ENCODE measurements at places on chromosomes 2 and 18.

GRCh38 chr18:75504469-75504868 is 77.0 kb upstream of the SMIM21 start:
- no peak for ATAC-seq

- no peak for ATAC-seq
Observed at GRCh38 chr2:128406736-128407554, 88.3 kb upstream of the HS6ST1 start.

DNA sequence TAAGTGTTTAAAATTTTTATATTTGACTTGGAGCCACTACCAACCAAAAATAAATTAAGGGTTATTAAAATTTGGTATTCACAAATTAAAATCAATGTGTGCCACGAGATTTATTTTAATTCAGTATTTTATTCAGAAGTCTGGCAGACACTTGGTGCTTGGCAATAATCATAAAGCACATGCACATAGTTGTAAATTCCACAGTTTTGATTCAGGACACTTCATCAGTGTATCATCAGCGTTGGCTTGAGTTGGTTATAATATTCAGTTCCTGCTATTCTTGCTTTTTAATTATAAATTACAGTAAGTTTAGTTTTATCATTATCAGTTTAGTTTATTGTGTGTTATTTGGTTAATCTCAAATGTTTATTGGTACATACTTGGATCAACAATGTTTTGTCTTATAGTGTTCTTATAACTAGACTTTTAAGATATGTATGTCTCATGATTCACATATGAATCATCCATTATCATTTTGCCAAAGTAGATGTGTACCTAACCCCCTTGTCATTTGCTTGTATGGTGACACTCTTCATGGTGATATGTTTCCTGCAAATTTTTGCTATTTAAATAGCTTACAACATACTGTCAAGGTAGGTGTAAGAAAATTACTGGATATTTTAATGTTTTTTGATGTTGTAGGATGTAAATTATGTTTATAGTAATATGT is 237.9 kb downstream of the BABAM2 start:
- ATAC-seq = no peak

DNA sequence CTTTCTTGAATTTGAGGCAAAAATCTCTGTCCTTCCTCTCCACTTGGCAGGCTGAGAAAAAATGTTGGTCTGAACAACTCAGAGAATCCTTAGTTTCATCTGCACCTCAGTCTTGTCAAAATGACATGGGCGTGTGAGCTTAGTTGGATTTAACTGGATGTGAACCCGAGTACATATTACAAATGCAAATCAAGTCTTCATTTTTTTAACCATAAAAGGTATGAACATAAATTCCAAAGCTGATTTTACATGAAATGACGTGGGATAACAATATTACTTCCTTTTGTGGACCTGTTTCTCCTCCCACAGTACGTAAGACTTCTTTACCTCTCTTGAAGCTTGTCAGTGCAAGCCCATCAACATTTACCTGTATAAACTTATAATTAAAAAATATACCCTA is 32.6 kb upstream of the RND3 start:
- ATAC-seq = no peak

DNA sequence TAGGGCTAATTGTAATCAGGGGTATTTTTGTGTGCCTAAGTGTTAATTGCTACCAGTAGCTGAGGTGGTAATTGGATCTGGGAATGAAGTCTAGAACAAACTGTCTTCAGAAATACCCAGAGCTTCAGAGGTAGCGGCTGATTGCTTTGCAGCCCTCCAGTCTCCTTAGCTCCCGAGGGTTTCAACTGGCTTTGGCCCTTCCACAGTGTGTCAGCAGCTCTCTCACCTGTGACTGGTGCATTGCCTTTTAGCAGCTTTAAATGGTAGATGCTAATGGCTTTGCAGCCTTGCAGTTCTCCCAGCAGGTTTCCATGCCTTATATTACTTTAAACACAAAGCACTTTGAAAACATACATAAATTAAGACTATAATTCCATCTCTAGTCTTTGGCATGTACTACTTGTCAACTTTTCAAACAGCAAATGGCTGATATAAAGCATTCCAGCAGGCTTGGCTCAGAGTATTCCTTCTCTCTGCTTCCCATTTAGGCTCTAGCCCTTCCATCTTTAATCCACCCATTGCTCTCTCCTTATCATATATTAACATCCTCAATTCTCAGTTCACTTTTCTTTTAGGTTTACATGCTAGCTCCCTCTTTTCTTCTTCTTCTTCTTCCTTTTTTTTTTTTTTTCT is 156.4 kb upstream of the GALNT13 start:
- no peak for ATAC-seq

GRCh38 chr2:233912691-233913423 is 4.3 kb upstream of the TRPM8 start:
- no peak for ATAC-seq

GRCh38 chr2:223269386-223269785 is 217.4 kb downstream of the KCNE4 start:
- ATAC-seq = no peak

GRCh38 chr18:61612517-61612916 is 279.3 kb downstream of the CDH20 start:
- no peak for ATAC-seq

- ATAC-seq = no peak
Observed at GRCh38 chr2:90209806-90210205, 1518.3 kb downstream of the RPIA start.

GRCh38 chr2:176427549-176427948 is 158.3 kb downstream of the MTX2 start:
- no peak for ATAC-seq

All from activated CD4-positive, CD25-positive, alpha-beta regulatory T cell treated with anti-CD3 and anti-CD28 coated beads, Interleukin-2, amount 50 U/mL, for 24 hours (primary cell).